ENCODE measurements at places on chromosomes 3 and 15.

DNA sequence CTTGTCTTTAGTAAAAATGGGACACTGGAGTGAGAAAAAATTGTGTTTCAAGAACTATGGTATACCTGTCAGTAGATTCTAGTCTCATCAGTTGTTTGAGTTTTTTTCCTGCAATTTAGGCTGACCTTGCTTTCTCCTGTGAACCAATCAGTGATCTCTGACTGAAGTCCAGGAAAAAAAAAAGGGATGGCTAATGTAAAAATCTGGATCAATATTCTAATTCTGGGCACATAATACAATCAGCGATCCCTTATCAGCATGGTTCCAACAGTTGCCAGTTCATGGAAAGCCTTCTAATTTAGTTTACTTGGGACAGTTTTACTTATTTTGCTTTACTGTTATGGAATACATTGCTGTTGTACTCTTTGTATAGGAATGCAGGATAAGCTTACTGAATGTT is 17.0 kb downstream of the TRPM7 start:
- DNase-seq, result no peak

DNA sequence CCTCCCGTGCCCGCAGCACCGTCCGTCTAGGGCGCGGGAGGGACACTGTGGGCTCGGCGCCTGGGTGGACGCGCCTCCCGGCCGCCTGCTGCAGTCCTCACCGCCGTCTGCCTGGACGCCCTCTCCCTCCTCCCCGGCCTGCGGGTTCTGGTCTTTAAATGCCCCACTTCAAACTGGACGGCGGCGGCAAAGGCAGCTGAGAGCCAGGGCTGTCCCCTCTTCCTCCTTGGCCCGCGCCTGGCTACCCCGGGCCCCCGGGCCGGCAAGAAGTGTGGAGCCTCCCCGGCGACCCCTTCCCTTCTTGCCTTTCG is 426 bp downstream of the CBLB start:
- no peak for DNase-seq

GRCh38 chr15:67091980-67092677 is 26.7 kb downstream of the SMAD3 start:
- DNase-seq, result no peak

DNA sequence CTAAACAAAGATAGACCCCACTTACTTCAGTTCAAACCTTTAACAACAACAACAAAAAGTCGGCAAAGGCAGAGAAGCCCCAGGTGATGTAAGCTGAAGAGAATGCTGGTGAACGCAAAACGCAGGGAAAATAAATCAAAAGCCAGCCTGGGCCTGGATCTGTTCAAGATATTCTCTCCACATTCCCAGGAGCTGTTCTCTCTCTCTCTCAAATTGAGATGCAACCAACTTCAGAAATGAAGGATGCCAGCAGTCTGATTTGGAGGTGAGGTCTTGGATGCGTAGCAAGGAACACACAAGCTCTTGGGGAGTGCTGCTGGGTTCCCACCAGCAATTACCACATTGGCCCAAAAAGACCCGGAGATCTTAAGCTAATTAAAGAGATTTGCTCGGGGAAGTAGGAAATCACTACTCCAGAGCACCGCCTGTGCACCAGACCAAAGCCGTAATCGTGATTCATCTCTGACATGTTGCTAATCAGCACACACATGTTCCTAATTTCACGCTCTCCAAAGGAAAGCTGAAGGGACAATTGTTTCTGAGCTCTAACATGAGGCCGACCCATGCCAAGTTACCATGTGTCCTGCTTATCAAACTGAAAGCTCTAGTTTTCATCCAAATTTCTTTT is 37.1 kb downstream of the IL17RD start:
- no peak for DNase-seq

DNA sequence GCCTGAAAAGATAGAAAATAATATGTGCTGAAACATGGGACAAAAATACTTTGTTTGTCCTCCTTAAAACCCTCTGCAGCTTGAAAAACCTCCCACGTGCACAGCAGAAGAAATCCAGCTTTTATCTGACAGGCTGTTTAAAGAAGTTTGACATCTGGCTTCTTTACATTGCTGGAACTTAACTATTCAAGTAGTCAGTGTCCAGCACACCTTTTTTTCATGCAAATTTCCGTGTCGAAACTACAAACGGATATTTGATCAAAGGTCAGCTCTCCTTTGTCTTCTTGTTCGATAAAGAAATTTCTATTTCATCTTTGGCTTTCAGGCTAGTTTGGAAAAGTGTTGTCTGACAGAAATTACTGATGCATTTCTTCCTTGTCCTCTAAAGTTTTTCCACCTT is 66.8 kb upstream of the KBTBD8 start:
- DNase-seq, result no peak

DNA sequence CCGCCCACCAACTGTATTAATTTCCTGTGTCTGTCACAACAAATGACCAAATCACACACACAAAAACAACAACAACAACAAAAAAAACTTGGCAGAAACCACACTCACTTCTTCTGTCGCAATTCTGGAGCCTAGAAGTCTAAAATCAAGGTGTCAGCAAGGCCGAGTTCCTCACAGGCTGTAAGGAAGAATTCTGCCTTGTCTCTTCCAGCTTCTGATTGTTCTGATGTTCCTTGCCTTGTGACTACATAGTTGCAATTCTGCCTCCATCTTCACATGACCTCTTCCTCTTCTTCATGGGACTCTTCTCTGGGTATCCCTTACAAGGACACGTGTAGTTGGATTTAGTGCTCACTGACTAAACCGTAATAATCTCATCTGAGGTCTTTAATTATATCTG is 61.4 kb downstream of the IL12A start:
- DNase-seq, result no peak

- no peak for DNase-seq
Observed at GRCh38 chr3:146314871-146315270, 64.0 kb upstream of the PLSCR4 start.
